ENCODE measurements at places on chromosomes 3 and 15. TPM values are rescaled to one million over a fixed set of nuclear protein-coding genes. Genes with fewer than 3 reads are reported as not detected.

The KBTBD8 gene
- 0.53 TPM for polyA plus RNA-seq

The SLC7A14 gene
- polyA plus RNA-seq = not detected

The GASK1A gene
- polyA plus RNA-seq = not detected

The CPEB1 gene
- polyA plus RNA-seq = 2.7 TPM

The LRTM1 gene
- not detected for polyA plus RNA-seq

The SAMD7 gene
- not detected for polyA plus RNA-seq

The FGF12 gene
- 0.63 TPM for polyA plus RNA-seq

The TICRR gene
- 10.4 TPM for polyA plus RNA-seq

The ALS2CL gene
- 3.3 TPM for polyA plus RNA-seq

All from A549 (cell line).